ENCODE measurements at places on chromosomes 6 and 20. TPM values are rescaled to one million over a fixed set of nuclear protein-coding genes. Genes with fewer than 3 reads are reported as not detected.

RSPH9 gene
- 0.74 TPM for total RNA-seq

HUS1B gene
- 0.17 TPM for total RNA-seq

SEMG1 gene
- total RNA-seq: not detected

SDC4 gene
- 122 TPM for total RNA-seq

PHACTR2 gene
- total RNA-seq: 18.5 TPM

TMEM200A gene
- 3.4 TPM for total RNA-seq

AFG1L gene
- 2.5 TPM for total RNA-seq

LPA gene
- total RNA-seq: not detected

OR2H1 gene
- total RNA-seq: not detected

TFAP2A gene
- not detected for total RNA-seq

ABHD16B gene
- not detected for total RNA-seq

PTK6 gene
- not detected for total RNA-seq

Measured in bronchus fibroblast of lung (primary cell).